ENCODE measurements at places on chromosomes 2 and 18.

GRCh38 chr2:146954544-146954943 lies 890.3 kb upstream of the ACVR2A start:
- no peak for DNase-seq

- no peak for DNase-seq
These were observed 4.4 kb downstream of the XRCC5 start for GRCh38 chr2:216113572-216113971.

DNA sequence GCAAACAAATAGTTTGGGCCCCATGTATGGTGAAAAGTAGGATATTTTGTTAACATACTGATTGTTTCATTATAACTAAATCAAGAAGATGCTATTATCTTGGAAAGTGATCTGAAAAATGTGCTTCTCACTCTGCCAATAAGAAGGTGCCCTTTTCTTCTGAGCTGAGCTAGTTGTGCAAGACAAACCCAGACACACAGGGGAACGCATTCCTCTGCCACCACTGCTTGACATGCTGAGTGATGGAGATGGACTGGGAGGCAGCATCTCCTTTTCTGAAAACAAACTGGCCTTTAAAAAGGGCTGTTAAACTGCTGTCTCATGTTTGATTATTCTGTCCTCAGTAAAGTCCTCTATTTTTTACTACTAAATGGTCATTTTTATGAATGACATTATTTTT lies 1989.9 kb upstream of the CELF4 start:
- DNase-seq = no peak

GRCh38 chr2:67503066-67503795 lies 106.1 kb downstream of the ETAA1 start:
- no peak for DNase-seq

- DNase-seq = no peak
These were observed 18.0 kb upstream of the GLS start for GRCh38 chr2:190862571-190862991.

- no peak for DNase-seq
These were observed 61.6 kb downstream of the MYT1L start for GRCh38 chr2:2269426-2269825.

Measured in DND-41 (cell line).